ENCODE measurements at places on chromosomes 5 and 9. TPM values are rescaled to one million over a fixed set of nuclear protein-coding genes. Genes with fewer than 3 reads are reported as not detected.

GRCh38 chr5:6712142-6712576 lies 1.1 kb upstream of the TENT4A start:
- peak overlapping the region; percentile 98 for H3K27ac ChIP-seq
- H3K36me3 ChIP-seq: no peaks in the 10 kb centered on the region
- H3K4me1 ChIP-seq: peaks cover 31% of the 10 kb centered on the region
- peak; percentile 92 for DNase-seq

DNA sequence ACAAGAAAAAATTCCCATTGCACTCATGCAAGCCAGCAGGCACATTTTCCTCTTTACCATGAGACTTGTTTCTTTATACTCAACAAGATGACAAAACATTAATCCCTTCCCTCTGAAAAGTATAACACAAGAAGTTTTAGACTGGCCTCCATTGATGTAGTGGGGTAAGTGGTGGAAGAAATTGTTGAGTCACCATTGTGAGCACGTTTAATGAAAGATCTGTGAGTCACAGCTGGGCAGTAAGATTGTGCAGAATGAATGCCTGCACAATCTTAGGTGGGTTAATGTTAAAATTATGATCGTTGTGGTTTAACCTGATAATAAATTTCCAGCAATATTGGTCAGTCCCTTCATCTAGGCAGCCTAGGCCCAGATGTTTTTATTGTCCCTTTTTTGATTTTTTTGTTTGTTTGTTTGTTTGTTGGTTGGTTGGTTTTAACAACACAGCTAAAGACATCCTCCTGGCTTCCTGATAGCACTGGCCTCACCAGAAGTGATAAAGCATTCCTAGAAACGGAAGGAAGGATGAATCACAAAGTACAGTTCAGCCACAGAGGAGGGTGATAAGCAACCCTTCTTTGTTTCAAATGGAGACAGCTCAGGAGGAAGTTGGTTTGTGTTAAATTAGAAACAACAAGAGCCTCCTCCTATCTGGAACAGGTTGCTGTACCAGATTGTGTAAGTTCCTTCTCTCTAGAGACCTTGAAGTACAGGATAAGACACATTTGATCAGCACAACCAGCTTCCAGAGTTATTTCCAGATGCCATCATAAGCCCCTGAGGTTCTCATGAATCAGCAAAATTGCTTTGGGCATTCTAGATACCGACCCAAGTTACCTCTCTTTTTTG lies 40.3 kb downstream of the SLC24A2 start:
- no peaks in the 10 kb centered on the region for H3K36me3 ChIP-seq
- H3K4me3 ChIP-seq: no peak overlapping the region
- DNase-seq: no peak
- H3K27ac ChIP-seq: no peak overlapping the region
- H3K27me3 ChIP-seq: no peaks in the 10 kb centered on the region

- no peak overlapping the region for H3K4me3 ChIP-seq
- no peaks in the 10 kb centered on the region for H3K27me3 ChIP-seq
- H3K4me1 ChIP-seq: peaks cover 18% of the 10 kb centered on the region
- no peak for DNase-seq
Observed at GRCh38 chr5:147482706-147483180, 27.1 kb downstream of the DPYSL3 start.

DNA sequence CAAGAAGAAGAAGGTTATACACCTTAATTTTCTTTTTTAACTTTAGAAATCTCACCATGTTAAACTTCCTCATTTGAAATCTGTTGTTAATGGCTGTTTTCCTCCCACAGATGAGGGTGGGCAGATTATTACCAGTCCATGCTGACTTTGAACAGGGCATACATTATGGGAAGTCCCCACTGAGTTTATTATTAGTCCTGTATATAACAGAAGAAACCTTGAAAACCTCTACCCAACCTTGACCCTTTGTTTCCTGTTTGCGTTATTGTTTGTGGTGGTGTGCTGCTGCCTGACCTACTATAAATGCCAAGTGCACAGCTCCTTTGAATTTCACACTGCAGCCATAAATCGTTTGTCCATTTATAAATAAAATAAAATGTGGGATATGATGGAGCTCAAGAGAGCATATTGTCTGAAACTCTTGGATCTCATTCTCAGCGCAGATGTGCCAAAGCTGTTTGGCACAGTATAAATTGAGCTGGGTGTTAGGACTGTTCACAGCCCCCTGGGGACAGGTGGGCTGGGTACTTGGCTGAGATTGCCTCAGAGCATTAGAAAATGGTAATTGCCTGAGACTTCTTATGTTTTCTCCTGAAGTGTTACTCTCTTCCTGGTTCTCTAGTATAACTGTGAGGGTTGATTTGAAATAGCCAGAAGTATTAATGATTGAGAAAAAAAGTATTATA lies 139.6 kb downstream of the SPATA31D1 start:
- no peaks in the 10 kb centered on the region for H3K36me3 ChIP-seq
- no peak for DNase-seq
- no peak overlapping the region for H3K4me3 ChIP-seq
- H3K27me3 ChIP-seq: no peaks in the 10 kb centered on the region
- H3K4me1 ChIP-seq: no peaks in the 10 kb centered on the region
- no peak overlapping the region for H3K27ac ChIP-seq

DNA sequence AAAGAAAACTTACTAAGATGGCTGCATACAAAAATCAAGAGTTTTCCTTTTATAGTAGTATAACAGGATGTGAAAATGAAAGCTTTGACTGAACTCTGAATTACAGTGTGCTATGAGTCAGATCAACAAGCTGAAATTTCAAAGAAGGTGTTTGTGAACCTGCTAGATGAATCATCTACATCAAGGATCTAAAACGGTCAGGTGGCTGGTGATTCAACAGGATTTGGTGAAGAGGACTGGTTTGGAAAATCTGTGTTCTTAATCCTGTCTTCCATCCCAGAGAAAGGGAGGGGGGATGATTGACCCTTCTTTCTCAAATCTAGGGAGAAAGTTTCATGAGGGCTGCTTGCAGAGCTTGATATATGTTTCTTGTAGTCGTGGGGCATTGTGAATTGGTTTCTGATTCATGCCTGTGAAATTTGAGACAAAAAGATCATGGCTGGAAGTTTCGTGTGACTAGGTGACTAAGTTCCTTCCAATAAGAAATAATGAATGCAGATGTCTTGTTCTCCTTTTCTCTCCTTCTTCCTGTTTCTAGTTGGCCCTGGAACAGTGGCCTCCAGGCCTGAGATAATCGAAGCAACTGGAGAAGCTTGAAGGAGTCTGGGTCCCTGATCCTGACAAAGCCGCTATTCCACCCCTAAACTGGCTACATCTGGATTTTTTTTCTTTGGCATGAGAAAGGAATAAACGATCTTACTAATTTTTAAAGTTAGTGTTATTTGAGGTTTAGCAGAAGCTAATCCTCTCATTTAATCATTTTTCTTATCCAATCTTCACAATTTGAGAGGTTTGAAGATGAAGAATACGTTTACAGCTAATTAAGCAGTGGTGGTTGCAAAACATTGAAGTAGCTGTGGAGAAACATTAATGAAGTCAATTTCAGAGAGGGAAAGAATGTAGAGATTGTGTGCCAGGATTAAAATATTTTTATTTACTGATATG lies 67.2 kb downstream of the MRPS30 start:
- no peaks in the 10 kb centered on the region for H3K36me3 ChIP-seq
- H3K27me3 ChIP-seq: no peaks in the 10 kb centered on the region
- no peak overlapping the region for H3K4me3 ChIP-seq
- no peaks in the 10 kb centered on the region for H3K4me1 ChIP-seq
- DNase-seq: no peak

- no peak overlapping the region for H3K4me3 ChIP-seq
- H3K36me3 ChIP-seq: no peaks in the 10 kb centered on the region
- DNase-seq: no peak
- H3K27me3 ChIP-seq: no peaks in the 10 kb centered on the region
- no peak overlapping the region for H3K27ac ChIP-seq
- peaks cover 3% of the 10 kb centered on the region for H3K4me1 ChIP-seq
Observed at GRCh38 chr5:73818357-73818756, 192.4 kb downstream of the ARHGEF28 start.

GRCh38 chr5:156929366-156929948 lies 33.6 kb downstream of the TIMD4 start:
- no peak overlapping the region for H3K4me3 ChIP-seq
- no peaks in the 10 kb centered on the region for H3K27me3 ChIP-seq
- H3K4me1 ChIP-seq: no peaks in the 10 kb centered on the region
- no peak for DNase-seq
- no peak overlapping the region for H3K27ac ChIP-seq
- no peaks in the 10 kb centered on the region for H3K36me3 ChIP-seq

- H3K4me3 ChIP-seq: no peak overlapping the region
- no peaks in the 10 kb centered on the region for H3K4me1 ChIP-seq
- H3K27ac ChIP-seq: peak overlapping the region; percentile 54
- H3K27me3 ChIP-seq: no peaks in the 10 kb centered on the region
Observed at GRCh38 chr5:93249651-93250289, 331.2 kb downstream of the NR2F1-AS1 start.

- no peak overlapping the region for H3K4me3 ChIP-seq
- H3K27ac ChIP-seq: no peak overlapping the region
- no peaks in the 10 kb centered on the region for H3K36me3 ChIP-seq
- no peaks in the 10 kb centered on the region for H3K4me1 ChIP-seq
- no peaks in the 10 kb centered on the region for H3K27me3 ChIP-seq
Observed at GRCh38 chr5:143887903-143888665, 76.1 kb downstream of the HMHB1 start.

DNA sequence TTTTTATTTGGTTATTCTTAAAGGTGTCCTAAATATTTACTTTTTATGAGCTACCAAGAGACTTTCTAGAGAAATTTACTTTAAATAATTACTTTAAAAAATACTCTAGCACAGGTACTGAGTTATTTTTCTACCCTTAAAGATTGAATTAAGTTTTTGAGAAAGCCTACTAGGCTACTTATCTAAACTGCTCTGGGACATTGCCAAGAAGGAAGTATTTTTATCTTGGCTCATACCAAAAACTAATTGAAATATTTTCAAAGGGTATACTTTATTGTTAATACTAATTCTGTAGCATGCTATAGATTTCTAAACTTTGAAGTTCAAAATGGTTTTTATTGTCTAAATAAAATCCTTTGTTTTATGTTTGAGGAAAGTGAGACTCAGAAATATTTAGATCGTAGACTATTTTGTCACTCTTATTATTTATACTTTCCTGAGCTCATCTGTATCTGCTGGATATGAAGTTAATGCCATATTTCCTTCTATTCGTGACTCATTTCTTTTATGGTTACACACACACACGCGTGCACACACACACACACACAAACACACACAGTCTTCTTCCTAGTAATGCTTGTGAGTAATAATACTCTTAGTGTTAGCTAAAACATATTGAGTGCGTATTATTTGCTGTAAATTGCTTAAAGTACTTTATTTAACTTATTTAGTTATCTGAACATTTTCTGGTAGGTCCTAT lies 89.5 kb downstream of the MAN2A1 start:
- H3K27me3 ChIP-seq: no peaks in the 10 kb centered on the region
- peaks cover 7% of the 10 kb centered on the region for H3K4me1 ChIP-seq
- H3K27ac ChIP-seq: no peak overlapping the region
- no peak for DNase-seq
- no peak overlapping the region for H3K4me3 ChIP-seq

GRCh38 chr9:13160051-13160450 lies 119.4 kb downstream of the MPDZ start:
- H3K27ac ChIP-seq: no peak overlapping the region
- no peaks in the 10 kb centered on the region for H3K4me1 ChIP-seq

DNA sequence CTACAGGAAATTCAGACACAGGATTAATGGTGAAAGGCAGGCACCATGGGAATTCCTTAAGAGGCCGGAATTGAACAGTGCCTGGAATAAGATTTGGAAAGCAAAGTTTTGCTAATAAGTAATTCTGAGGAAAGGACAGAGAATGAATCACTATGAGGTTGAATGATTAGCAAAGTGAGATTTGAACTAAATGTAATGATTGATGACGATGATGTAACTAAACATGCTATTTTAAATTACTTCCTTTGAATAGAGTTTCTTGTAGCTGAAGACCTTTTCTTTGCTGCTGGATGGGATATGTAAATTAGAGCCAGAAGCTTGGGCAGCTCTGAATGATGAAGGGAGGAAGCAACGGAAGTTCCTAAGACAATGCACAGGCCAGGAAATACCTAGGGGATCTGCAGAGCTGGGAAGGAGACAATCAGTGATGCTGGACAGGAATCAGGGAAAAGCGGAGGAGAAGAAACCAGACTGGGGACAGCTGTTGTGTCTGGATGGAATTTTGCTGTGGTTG lies 482.0 kb downstream of the PSAT1 start:
- DNase-seq: no peak
- no peaks in the 10 kb centered on the region for H3K36me3 ChIP-seq
- no peak overlapping the region for H3K27ac ChIP-seq
- H3K4me1 ChIP-seq: no peaks in the 10 kb centered on the region

DNA sequence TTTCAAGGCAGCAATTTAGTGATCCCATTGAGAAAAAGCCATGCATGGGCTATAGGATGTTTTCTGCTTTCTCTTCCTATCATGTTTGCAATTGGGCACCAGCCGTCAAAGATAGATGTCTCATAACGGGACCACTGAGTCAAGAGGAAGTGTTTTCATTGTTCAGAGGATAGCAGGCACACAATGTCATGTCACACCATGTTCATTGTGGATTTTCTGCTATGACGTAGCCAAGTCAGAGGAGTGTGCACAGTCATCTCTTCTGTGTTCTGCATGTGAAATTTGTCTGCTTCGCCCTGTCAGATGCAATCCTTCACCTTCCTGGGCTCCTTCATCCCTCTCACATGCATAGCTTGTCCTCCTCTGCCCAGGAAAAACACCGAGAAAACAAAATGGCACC lies 106.0 kb downstream of the CD180 start:
- no peak overlapping the region for H3K4me3 ChIP-seq
- peaks cover 11% of the 10 kb centered on the region for H3K36me3 ChIP-seq
- no peaks in the 10 kb centered on the region for H3K27me3 ChIP-seq
- no peak overlapping the region for H3K27ac ChIP-seq

DNA sequence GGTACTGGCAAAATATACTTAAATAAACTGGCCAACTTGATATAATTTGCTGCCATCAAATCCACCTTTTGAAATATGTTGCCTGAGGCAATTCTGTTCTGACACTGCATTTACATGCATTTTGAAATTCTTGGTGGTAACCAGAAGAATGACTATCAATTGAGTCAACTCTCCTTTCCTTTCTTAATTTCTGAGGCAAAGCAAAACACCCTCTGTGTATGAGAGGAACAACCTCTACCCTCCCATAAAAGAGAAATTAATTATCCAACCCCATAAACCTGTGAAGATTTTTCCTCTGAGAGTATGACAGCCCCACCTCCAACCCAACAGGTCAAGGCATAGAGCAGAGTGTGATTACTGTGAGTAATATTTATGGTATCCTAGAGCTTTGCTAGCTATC lies 286.8 kb downstream of the NR2F1-AS1 start:
- no peak for DNase-seq
- no peaks in the 10 kb centered on the region for H3K36me3 ChIP-seq
- no peak overlapping the region for H3K27ac ChIP-seq

GRCh38 chr9:22718653-22719052 lies 272.0 kb downstream of the DMRTA1 start:
- H3K36me3 ChIP-seq: no peaks in the 10 kb centered on the region
- no peak overlapping the region for H3K4me3 ChIP-seq
- H3K27ac ChIP-seq: no peak overlapping the region
- DNase-seq: no peak

GRCh38 chr9:127083138-127083980 lies 39.1 kb downstream of the ANGPTL2 start:
- no peaks in the 10 kb centered on the region for H3K4me1 ChIP-seq
- no peak overlapping the region for H3K4me3 ChIP-seq
- H3K27ac ChIP-seq: no peak overlapping the region
- no peaks in the 10 kb centered on the region for H3K36me3 ChIP-seq

The PCA3 gene
- 0.17 TPM for total RNA-seq

The FGFR4 gene
- total RNA-seq: 175 TPM

The SLC34A1 gene
- total RNA-seq: not detected

The SNCB gene
- not detected for total RNA-seq

The NSG2 gene
- total RNA-seq: 2.3 TPM

The OBP2B gene
- not detected for total RNA-seq

The CDH6 gene
- total RNA-seq: 3.5 TPM

The DMRT3 gene
- total RNA-seq: not detected

Data from upper lobe of left lung (tissue), 6 donors.